ENCODE measurements at places on chromosomes 13 and 19. TPM values are rescaled to one million over a fixed set of nuclear protein-coding genes. Genes with fewer than 3 reads are reported as not detected.

The IGSF23 gene
- total RNA-seq: not detected

The S1PR2 gene
- total RNA-seq: 14.1 TPM

The CYP2A7 gene
- not detected for total RNA-seq

The FPR2 gene
- not detected for total RNA-seq

The TEX26 gene
- total RNA-seq: 0.30 TPM

All from bronchus fibroblast of lung (primary cell).